ENCODE measurements at places on chromosomes 11 and 22.

DNA sequence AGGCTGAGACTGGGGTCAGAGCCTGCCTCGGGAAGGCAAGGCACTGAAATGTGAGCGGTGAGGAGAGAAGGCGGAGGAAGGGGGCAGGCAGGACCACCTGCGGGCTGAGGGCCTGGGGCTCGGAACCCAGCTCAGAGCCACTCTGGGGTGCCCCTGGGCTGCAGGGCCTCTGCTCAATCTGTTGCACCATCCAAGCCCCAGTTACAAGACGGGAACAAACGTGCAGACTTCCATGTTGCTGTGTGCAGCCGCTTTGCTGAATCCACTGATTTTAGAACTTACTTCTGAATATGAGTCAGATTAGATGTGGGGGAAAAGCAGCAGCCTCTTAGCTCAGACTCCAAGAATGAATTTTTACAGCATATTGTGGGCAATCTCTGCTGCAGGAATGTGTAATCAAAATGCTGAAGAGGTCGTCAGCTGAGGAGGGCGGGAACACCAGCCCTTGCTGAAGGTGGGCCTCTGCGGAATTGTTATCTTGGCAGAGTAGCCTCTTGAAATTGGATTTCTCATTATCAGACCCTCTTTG, 21.6 kb downstream of the PARVG start:
- DNase-seq: no peak

DNA sequence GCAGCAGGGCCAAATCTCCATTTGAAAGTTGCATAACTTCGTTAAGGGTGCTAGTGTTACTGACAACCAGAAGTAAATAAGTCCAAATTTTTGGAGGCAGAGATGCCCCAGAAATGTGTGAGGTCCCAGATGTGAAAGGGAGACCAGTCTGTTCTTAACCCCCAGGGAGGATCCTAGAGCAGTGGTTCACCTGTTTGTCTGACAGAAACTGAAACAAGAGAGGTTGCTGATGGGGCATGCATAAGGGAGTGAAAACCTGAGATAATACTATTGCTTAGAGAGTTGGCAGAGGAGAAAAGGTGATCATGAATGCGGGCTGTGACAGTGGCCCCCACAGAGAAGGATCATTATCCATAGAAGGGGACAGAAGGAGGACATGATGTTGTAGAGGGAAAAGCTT, 3.8 kb downstream of the CBLIF start:
- DNase-seq: no peak

- no peak for DNase-seq
Measured at GRCh38 chr11:2940147-2940920, 11.1 kb upstream of the PHLDA2 start.

- no peak for DNase-seq
Measured at GRCh38 chr11:105673089-105673488, 63.2 kb downstream of the GRIA4 start.

DNA sequence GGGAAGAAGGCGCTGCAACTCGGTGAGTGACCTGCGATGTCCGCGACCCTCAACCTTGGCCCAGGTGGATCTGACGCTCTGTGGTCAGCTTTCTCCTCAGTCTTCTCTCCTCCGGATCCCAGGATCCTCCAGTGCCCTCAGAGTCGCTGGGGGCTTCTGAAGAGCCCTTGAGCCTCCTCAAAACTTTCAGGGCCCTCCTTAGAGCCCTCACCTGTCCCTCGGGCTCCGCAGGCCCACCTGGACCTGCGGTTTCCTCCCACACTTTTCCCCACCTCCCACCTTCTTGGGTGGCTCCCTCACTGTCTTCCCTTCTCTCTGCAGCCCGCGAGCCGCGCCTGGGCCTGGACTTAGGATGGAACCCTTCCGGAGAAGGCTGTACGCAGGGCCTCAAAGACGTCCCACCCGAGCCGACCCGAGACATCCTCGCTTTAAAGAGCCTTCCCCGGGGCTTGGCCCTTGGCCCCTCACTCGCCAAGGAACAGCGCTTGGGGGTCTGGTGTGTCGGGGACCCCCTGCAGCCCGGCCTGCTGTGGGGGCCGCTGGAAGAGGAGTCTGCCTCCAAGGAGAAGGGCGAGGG, 335 bp downstream of the ZNF408 start:
- DNase-seq: no peak

GRCh38 chr11:111510311-111510710, 1.9 kb downstream of the BTG4 start:
- no peak for DNase-seq

DNA sequence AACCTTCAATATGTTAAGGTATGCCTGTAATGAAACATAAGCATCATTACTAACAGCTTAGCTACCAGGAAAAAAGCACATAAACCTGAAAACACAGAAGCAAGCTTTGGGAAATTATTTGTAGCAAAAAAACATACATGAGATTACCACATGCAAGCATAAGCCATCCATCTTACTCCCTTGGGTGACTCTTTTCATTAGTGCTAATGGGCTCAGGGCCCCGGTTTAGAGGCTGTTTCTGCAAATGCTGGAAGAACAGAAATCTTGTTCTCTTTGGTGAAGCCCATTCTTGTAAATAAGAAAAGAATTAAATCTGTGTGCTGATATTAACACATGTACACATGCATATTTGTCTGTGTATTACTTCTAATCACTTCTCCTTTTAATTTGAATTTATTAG, 314.3 kb downstream of the TTC28 start:
- no peak for DNase-seq

DNA sequence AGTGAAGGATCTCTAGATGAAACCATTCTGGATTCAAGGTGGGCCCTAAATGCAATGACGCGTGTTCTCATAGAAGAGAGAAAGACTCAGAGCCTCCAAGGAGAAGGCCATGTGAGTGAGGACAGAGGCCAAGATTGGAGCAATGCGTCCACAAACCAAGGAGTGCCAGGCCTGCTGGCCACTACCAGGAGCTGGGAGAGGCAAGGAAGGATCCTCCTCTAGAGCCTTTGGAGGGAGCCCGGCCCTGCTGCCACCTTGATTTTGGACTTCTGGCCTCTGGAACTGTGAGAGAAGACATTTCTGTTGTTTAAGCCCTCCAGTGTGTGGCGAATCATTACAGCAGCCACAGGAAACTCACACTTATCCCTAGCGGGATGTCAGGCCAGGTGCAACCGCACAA, 52.7 kb upstream of the SHANK2 start:
- DNase-seq: no peak

DNA sequence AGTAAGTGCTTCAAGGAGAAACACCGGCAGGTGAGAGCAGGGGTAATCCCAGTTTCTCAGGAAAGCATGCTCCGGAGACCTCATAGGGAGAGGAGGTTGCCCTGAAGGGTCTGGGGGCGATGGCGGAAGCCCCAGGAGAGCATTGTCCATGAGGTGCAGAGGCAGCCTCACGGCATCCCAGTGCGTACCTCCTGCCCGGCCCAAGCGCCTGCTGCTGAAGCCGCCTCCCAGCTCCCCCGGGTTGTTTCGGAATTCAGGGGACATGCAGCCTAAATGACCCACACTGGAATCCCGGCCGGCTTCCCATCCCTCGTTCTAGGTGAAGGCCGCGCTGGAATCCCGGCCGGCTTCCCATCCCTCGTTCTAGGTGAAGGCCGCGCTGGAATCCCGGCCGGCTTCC, 2.7 kb downstream of the ZBED4 start:
- no peak for DNase-seq

DNA sequence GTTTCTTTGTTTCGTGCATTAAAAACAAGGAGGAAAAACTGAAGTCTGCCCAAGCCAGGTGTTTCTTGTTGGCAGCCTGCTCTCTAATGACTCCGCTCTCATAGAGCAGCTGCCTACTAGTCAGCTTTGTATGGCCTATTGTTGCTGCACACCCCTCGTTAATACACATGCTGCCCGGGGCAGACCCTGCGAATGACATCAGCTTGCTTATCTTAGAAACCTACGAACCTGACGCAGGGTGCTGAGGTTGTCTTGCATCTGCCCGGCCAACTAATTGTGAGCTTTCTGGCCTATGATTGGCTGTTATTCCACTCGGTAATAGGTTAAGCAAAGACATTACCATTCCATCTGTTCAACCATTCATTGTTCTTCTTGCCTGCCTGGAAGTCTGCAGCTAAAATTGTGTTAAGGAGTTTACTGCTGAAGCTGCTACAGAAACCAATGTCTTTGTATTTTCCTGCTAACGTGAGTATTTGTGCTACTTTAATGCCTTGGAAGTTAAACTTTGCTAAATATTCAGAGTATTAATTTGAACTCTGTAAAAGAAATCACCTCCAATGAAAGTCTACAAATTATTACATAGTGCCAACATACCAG, 37.5 kb downstream of the ZC3H12C start:
- DNase-seq: no peak

- DNase-seq: no peak
Measured at GRCh38 chr11:41146326-41146725, 313.1 kb downstream of the LRRC4C start.

GRCh38 chr11:93840981-93841380, 9.4 kb downstream of the VSTM5 start:
- DNase-seq: no peak

- DNase-seq: no peak
Measured at GRCh38 chr11:73141031-73141308, 1.1 kb downstream of the FCHSD2 start.

DNA sequence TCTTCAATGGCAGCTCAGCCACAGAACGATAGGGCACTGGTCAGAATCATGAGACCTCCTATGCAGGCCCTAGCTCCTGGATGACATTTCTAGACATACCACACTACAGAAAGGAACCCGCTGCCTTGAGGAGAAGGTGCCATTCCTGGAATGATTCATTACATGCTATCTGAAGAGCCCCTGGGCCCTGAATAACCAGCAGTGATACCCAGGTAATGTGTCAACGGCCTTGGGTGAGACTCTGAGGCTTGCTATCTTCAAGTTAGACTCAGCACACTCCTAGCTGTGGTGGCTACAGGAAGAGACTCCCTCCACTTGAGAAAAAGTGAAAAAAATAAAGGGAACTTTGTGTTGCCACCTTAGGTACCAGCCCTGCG, 161.2 kb upstream of the GRIA4 start:
- DNase-seq: no peak

GRCh38 chr11:19316434-19316833, 75.7 kb upstream of the E2F8 start:
- no peak for DNase-seq

- no peak for DNase-seq
Measured at GRCh38 chr11:122004446-122004845, 111.6 kb downstream of the BLID start.

GRCh38 chr11:74102321-74102720, 68.5 kb downstream of the C2CD3 start:
- no peak for DNase-seq

GRCh38 chr11:69364921-69365320, 71.0 kb downstream of the MYEOV start:
- no peak for DNase-seq

GRCh38 chr11:31652528-31652927, 143.0 kb downstream of the ELP4 start:
- no peak for DNase-seq

DNA sequence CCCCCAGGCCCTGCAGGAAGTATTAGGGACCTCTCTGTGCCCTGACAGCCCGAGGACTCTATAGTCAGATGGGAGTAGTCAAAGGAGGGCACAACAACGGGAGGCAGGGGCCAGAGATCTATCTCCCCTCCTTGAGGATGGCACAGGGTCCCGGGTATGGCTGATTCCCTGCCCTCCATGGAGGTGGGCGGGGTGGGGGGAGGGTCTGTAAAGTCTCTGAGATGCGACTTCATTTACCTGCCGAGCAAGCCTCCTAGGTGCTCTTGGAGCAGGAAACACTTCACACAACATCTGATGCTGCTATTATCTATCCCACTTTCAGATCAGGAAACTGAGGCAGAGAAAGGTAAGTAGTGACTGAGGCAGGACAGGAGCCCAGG, 769 bp upstream of the CDC42EP1 start:
- no peak for DNase-seq

GRCh38 chr11:19766810-19767209, 54.2 kb downstream of the NAV2 start:
- no peak for DNase-seq

DNA sequence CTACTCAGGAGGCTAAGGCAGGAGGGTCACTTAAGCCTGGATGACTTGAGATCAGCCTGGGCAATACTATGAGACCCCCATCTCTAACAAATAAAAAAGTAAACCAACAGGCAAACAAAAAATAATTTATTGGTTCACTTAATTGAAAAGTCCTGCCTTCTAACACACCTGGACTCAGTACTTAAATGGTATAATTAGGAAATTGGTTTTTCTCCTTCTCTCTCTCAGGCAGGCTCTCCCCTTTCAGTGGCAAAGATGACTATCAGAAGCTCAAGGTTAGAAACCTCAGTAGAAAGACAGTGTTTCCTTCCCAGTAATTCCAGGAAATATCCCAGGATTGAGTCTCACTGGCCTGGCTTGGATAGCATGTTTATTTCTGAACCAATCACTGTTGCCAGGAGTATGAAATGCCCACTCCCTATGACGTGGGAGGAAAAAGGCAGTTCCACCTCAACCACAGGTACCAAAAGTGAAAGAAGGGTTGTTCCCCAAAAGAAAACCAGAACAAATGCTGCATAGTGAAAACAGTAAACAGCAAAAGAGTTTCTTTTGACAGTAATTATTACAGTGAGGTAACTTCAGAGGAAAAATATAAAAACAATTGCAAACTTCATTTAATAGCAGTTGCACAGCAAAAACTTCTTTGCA, 56.3 kb upstream of the SOX6 start:
- no peak for DNase-seq

- no peak for DNase-seq
Measured at GRCh38 chr11:86741839-86742805, 58.2 kb upstream of the PRSS23 start.

- DNase-seq: no peak
Measured at GRCh38 chr22:40857309-40857855, 434 bp downstream of the XPNPEP3 start.

- no peak for DNase-seq
Measured at GRCh38 chr22:43706151-43706550, 106.0 kb downstream of the EFCAB6 start.

DNA sequence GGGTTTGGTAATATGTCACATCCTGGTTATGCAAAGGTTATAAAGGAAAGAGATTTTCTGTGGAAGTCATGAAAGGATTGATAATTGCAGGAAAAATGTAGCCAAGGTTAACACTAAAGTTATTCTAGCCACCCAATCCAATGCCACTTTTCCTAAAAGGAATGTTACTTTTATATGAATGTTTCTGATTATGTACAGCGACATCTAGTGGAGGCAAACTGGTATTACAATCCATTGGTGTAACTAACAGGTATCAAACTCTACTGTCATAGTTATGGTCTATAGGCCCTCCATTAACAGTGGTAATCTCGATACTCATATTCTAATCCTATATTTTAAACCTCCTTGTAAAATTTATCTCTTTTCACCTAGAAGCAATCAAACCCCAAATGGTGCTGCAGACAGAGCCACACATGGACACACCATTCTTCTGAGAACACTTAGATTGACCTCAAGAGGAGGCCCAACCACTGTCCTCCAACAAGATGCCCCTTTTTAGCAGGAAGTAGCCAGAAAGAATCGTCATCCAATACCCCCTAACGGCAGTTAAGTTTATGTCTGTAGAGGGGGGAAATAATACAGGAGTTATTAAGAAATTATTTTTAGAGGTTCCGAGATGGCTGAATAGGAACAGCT, 74.9 kb upstream of the RAG2 start:
- DNase-seq: no peak

DNA sequence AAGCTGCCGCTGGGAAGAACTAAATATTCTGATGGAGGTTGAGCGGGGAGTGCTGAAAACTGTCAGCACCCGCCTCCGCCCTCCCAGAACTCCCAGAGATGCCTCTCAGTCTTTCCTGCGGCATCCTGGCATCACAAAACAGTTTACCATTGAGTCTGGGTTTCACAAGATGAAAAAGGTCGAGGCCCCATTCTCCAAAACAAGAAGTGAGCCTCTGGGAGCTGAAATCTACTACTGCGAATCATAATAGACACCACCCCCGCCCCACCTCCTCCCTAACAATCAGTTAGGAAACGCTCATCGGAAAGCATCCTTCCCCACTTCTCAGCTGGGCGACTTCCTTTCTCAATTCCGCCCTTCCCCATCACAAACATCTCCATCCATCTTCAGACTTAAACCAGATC, 1.0 kb downstream of the SUN2 start:
- no peak for DNase-seq
